ENCODE measurements at places on chromosomes 6 and 20.

- DNase-seq, result no peak
Measured at GRCh38 chr6:147195510-147195909, 8.7 kb upstream of the STXBP5 start.

DNA sequence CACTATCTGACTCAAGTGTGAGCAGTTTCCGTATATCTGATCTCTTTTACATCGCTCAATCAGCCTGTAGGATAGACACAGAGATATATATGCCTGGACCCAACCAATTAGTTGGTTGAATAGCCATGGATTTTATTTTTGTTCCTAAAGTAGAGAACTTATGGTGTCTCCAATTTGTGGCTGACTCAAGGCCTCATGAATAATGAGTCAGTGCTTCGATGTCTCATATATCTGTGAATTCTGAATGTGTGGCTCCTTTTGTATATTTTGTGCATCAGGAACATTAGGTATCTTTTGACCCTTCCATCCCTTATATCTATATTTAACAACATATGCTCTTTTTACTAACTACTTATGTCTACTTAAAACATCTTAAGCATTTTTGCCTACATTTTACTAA, 64.5 kb downstream of the OR2B2 start:
- DNase-seq, result no peak

GRCh38 chr6:162371121-162371520, 356.4 kb downstream of the PRKN start:
- DNase-seq, result no peak

DNA sequence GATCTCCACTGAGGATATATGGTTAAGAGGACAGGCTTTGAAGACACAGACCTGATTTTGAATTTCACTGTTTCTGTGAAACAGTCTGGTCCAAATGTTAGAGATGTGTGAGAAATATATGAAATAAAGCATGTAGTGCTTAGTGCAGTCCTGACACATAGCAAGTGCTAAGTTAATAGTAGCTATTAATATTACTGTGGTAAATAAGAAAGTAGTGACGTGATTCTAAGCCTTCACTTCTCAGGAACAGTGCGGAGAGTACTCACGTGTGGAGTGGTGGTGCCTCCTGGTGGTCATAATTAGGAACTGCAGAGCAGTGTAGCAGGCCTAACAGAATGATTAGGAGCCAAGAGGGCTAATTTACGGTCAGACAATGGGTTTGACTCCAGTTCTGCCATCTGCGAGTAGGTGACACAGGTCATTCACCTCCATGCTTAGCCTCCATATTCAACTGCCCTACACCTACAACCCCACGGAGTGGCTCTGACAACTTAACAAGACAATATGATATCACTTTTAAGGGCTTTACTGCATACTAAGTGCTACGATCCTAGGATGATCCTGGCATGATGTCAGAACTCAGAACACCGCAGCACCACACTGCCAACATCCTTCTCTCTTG, 106.2 kb downstream of the JPH2 start:
- DNase-seq, result peak; percentile 37

DNA sequence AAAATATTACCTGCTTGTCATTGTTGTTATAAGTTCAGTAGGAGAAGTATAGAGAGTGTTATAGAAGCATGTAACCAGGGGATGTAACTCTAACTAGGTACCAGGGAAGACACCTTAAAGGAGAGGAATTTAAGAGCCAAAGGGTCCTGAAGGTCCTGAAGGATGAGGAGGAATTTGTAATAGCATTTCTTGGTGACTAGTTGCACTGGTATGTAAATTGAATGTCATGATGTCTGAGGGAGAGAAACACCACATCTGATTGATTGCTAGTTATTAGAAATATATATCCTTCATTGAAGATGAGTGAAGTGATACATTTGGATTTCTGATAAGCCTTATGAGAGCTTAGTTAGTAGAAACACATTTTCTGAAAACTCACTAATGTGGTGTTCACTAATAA, 643.8 kb downstream of the RFPL4B start:
- no peak for DNase-seq

Measured in NCI-H446 (cell line).